CD4-positive, alpha-beta T cell treated with Interleukin-6 at 100 ng/mL for 8 hours (primary cell): ENCODE measurements at places on chromosomes 3 and 15.

GRCh38 chr15:60681353-60681752 is 202.4 kb upstream of the ICE2 start:
- DNase-seq = no peak

DNA sequence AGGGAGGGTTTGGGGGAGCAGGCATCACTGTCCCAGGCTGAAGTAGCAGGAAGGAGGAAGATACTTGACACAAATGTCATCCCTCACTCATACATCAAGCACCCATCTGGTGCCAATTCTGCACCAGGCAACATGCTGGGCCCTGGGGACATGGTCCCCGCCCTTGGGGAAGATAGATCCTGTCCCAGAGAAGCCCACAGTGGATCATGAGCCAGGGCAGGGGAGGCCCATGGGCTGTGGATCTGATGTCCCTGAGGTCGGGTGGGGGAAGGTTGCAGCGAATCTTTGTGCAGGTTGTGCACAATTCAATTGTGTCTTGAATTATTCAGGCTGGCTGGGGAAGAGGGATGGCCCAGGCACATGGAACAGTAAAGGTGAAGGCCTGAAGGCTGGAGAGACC is 6.4 kb upstream of the CCDC33 start:
- DNase-seq = no peak

- DNase-seq = no peak
These were observed 4.6 kb downstream of the SPCS1 start for GRCh38 chr3:52710512-52710911.

- DNase-seq = no peak
These were observed 37.6 kb downstream of the PTPN23 start for GRCh38 chr3:47418167-47419082.

GRCh38 chr3:13544951-13545651 is 3.8 kb upstream of the FBLN2 start:
- no peak for DNase-seq

DNA sequence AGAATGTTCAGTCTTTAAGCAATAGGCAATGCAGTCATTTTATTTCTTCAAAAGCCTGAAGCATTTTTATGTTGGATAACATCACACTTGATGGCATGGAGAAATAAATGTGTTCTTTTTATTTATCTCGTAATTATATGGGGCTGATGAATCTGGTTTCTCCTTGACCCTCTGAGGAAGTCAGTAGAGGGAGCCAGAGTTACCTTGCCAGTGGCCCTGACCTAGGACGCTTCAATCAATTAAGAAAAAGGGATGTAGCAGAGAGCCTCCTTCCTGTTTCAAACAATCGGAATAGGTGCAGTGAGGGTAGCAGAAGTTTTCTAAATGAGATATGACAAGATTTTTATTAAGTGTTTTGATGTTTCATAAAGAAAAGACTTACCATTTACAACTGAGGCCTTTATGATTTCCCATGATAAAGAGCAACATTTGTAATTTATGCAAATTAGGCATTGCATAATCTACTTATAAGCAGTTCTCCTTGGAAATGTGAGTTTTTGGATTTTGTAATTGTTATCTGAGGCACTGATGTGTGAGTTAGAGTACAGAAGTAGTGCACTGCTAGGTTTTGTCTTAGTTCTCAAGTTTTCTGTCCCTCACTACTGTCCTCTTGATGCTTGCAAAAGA is 129.1 kb downstream of the RAP2B start:
- peak; percentile 42 for DNase-seq

DNA sequence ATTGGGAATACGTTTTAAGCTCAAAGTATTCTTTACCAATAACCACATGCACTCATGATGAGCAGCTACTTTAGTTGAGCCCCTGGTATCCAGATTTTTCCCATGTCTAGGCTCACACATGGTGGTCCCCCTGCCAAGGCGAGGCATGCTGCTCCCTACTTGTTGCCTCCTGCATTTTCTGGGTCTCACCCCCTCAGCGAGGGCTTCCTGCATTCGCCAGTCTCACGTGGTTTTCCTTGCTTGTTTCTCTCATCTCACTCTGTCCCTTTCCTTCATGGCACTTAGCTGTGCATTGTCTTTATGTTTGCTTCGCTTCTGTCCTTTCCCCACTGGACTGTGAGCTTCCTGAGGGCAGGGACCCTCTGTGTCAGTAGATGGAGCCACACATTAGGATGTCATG is 99.2 kb downstream of the PDZRN3 start:
- no peak for DNase-seq

DNA sequence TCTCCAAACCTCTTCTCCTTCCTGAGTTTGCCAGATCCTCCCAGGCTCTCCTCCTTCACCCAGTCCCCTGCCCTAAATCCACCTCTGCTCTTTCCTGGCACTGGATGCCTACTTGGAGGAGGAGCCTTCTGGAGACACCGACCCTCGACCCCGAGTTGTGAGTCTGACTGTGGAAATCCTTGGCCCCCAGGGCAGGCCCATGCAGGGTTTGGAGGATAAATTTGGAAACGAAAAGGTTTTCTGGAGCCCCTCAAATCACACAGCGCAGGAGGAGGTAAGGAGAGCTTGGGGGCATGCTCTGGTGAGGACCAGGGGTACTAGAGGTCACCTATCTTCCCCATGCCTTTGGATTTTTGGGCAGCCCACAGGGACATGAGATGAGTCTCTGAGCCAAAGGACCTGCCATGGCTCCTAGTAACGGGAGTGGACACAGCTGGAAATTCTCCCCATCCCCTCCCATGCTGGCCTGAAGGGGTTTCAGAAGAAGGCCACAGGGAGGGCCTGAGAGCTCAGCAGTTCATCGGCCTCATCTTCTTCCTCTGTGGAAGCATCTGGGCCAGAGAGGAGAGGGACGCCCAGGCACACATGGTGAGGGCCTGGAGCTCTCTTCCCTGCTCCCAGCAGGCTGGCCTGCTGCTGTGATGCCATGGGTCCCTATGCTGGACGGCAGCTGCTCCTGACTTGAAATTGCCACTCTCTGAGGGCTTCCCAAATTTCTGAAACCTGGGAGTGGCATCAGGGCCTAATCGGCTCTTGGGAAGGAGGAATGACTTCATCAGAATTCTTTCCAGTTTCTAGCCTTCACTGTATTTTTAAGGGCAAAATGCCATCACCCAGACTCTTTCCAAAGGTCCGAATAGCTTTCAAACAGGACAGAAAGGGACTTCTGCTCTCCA is 68.6 kb upstream of the ITGA11 start:
- DNase-seq = no peak

- DNase-seq = no peak
These were observed 96.4 kb upstream of the SLCO2A1 start for GRCh38 chr3:134126153-134126552.

- peak; percentile 64 for DNase-seq
These were observed 626 bp upstream of the GPR176 start for GRCh38 chr15:39920510-39921273.

- no peak for DNase-seq
These were observed 51.9 kb downstream of the TBL1XR1 start for GRCh38 chr3:177145381-177145780.

DNA sequence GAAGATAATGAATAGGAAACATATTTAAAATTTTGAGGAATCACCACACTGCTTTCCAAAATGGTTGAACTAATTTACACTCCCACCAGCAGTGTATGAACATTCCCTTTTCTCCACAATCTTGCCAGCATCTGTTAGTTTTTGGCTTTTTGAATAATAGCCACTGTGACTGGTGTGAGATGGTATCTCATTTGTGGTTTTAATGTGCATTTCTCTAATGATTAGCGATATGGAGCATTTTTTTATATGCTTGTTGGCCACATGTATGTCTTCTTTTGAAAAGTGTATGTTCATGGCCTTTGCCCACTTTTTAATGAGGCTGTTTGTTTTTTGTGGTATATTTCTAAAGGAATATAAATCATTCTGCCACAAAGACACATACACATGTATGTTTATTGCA is 166.3 kb downstream of the NECTIN3 start:
- DNase-seq = no peak

DNA sequence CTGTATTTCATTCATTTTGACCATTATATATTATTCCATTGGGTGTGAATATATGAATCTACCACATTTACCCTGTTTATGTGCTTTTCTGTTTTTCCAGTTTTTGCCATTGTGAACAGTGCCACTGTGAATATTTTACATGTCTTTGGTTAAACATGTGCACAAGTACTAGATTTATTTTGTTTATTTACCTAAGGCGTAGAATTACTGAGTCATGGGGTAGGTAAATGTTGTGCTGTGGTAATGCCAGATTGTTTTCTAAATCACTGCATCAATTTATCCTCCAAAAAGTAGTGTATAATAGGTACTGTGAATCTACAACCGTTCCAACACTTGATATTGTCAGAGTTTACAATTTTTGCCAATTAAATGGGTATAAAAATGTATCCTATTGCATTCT is 362.1 kb upstream of the AGTR1 start:
- DNase-seq = no peak

GRCh38 chr3:190564175-190564574 is 50.3 kb downstream of the IL1RAP start:
- no peak for DNase-seq

DNA sequence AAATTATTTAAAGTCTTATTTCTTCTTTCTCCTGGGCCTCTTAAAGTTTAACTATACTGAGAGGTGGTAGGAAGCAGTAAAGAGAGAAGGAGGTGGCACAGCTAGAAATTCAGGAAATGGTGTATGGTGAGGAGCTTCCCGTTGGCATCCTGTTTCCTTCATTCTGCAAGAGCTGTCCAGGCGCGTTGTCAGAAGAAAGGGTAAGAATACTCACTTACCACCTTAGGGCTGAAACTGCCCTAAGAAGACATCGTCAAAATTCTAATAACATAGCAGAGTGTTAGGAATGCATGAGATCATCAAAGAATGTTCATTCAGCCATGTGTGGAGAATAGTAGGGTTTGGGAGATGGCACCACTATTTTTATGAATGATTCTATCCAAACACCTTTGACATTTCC is 699.6 kb downstream of the MCTP2 start:
- no peak for DNase-seq

DNA sequence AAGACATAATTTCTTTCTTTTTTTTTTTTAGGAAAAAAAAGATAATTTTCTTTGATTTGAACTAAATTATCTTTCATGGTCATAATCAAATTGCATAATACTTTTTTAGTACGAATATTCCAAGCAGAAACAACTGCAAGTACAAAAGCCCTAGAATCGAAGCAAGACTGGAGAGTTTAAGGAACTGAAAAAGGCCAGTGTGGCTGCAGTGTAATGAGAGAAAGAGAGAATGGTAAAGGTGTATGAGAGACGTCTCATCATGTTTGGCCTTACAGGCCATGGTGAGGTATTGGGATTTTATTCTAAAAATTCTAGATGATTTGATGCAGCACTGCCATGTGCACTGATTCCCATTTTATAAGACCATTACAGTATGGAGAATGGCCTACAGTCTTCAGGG is 180.9 kb downstream of the SUCNR1 start:
- DNase-seq = no peak

DNA sequence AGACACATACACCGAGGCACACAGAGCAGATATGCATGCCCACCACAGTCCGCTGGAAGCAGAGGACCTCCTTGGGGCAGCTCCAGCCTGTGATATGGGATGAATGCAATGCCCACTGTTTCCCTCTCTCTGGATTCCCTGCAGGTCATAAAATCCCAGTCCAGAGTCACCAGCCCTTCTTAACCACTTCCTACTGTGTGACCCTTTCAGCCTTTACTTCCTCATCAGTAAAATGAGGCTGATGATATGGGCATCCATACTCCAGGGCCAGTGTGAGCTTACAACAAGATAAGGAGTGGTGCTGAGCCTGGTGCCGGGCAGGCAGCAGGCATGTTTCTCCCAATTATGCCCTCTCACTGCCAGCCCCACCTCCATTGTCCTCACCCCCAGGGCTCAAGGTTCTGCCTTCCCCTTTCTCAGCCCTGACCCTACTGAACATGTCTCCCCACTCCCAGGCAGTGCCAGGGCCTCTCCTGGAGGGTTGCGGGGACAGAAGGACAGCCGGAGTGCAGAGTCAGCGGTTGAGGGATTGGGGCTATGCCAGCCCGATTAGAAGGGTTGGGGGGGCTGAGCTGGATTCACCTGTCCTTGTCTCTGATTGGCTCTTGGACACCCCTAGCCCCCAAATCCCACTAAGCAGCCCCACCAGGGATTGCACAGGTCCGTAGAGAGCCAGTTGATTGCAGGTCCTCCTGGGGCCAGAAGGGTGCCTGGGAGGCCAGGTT is at the start of gene GNAT1:
GNAT1 (plus strand) TSS at position 675 of the 725 bp plus-strand sequence. CDS start 116 bp downstream, outside the sequence.
- no peak for DNase-seq

- DNase-seq = no peak
These were observed 1273.9 kb downstream of the OTOL1 start for GRCh38 chr3:162770551-162770950.

DNA sequence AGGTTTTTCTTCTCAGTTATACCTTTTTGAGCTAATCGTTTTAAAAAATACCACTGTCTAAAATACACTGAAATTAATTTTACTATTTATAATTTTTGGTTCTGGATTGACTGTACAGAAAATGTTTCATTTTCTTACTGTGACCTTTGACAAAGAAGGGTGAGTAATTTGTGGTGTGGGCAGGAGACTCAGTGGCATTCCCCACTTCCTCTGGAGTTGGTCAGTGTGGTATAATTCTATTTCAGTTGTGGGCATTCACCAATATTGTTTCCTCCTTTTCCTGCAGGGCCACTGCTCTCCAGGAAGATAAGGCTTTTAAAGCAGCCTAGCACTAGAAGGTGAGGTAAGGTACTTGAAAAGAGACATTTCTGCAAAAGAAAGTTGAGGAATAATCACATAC is 6.5 kb downstream of the DAG1 start:
- no peak for DNase-seq
